ENCODE measurements at places on chromosomes 5 and 9.

DNA sequence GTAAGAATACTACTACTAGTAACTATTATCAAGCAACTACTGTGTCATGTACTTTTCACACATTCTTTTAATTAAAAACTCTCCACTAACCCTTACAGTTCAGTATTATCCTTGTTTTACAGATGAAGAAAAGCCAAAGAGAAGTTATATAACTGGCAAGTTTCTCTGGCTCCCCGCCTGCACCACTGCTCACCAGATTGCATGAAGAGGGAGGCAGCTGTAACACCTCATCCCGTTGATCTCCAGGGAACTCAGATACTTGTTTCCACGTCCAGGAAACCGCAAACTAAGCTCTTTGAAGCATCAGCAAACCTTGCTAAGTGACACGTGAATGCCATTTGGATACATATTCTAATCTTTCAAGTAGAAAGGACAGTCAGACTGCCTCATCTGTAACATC lies 70.3 kb downstream of the RIGI start:
- no peak for DNase-seq

GRCh38 chr5:67090040-67090439 lies 106.6 kb downstream of the CD180 start:
- no peak for DNase-seq

DNA sequence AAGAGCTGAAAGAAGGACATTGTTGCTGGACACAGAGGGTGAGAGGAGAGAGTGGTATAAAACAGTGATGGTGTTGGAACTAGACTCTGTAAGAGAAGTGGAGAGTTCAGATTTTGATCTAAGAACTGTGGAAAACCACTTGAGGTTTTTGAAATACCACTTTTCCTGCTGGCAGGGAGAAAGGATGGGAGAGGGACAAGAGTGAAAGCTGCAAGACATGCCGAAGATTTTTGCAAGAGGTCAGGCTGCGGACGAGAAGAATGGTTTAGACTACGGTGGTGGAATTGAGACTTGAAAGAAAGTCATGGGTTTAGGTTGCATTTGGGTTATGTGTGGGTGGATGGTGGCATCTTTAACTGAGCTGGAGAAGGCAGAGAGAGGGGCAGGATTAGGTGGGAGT lies 202.2 kb upstream of the RPS23 start:
- DNase-seq = no peak

- no peak for DNase-seq
Observed at GRCh38 chr5:42300496-42300895, 122.7 kb upstream of the GHR start.

- no peak for DNase-seq
Observed at GRCh38 chr5:130773813-130774212, 391.2 kb downstream of the HINT1 start.

- no peak for DNase-seq
Observed at GRCh38 chr5:73625372-73625943, 538 bp upstream of the ARHGEF28 start.

- DNase-seq = no peak
Observed at GRCh38 chr9:31103836-31104235, 1280.6 kb upstream of the ACO1 start.

GRCh38 chr9:130854092-130854491 lies 19.0 kb downstream of the ABL1 start:
- DNase-seq = no peak

- DNase-seq = no peak
Observed at GRCh38 chr9:93865245-93865644, 89.9 kb downstream of the BARX1 start.

GRCh38 chr9:70902692-70903131 lies 218.7 kb downstream of the TRPM3 start:
- no peak for DNase-seq
